ENCODE measurements at places on chromosomes 3 and 15. TPM values are rescaled to one million over a fixed set of nuclear protein-coding genes. Genes with fewer than 3 reads are reported as not detected.

DNA sequence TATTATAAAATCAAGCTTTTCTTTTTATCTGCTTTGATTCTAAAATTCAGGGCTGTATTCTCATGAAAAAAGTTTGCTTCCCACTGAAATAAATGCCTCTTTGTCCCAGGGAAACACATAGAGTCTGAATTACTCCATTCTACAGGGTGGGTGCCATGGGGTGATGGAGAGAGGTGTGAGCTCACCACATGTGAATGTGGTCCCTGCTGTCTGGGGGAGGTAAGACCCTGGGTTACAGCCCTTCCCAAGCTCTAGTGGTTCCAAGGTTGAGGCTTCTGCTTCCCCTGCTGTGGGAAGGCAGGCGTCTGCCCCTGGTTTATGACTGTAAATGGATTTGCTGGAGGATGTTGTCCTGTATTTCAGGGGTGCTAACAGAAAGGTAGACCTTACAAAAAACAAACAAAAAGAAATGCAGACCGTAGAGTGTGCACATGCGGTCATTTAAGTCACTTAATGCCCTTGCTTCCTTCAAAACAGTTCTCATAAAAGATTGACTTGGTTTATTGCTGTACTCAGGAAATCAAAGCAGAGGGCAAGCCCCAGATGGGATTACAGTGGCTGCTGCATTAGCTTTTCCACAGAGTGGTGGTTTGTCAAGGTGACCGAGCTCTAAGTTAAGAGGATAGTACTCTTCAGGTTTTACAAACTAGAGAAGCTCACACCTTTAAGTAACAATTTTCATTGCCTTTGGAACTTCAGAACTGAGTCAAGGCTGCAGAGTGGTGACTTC is 49.2 kb downstream of the CTDSPL start:
- no peak for DNase-seq

DNA sequence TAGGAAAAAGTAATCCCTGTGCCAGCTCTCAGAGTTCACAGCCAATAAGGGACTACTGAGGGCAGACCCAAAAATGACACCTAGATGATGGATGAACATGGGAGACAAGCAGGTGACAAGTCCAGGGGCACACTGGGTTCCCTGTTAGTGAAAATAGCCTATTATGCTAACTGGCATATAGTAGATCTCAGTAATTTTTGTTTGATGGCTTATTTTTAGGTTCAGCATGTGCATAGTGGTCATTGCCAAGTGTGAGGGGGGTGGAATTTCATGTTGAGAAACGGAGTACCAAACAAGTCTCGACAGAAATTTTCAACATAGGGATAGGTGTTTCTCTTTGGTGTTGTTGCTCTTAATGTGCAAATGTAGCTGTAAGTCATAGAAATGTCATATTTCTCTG is 6.4 kb upstream of the ITGB5 start:
- DNase-seq = no peak

GRCh38 chr15:42193383-42193782 is 14.7 kb downstream of the VPS39 start:
- DNase-seq = no peak

DNA sequence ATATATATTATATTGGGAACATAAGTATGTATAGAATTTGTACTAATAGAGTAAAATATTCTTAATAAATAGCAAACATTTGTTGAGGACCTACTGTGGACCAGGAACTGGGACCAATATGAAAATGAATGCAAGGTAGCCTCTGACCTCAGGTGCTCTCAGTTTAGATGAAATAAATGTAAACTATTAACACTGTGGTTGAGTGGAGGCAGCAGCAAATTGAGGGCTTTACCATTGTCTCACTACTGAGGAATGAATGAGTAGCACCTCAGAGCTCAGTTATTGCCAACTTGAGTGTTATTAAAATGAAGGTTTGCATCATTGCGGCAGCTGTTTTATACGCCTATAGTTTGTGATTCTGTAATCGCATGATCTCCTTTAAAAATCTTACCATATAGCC is 90.9 kb upstream of the CGNL1 start:
- no peak for DNase-seq

DNA sequence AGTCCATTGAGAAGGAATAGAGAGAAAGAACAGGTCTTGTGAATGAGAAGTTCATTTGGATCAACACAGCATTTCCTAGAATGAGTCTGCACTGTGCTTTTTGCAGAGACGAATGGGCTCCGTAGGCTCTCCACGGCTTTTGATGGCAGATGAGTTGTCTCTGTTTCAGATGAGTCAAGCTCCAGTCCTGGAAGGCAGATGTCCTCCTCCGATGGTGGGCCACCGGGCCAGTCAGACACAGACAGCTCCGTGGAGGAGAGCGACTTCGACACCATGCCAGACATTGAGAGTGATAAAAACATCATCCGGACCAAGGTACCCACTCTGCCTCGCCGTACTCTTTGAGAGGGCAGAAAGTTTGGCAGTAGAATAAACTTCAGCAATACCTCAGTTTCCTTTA is 70.5 kb downstream of the SIDT1 start:
- DNase-seq = no peak

DNA sequence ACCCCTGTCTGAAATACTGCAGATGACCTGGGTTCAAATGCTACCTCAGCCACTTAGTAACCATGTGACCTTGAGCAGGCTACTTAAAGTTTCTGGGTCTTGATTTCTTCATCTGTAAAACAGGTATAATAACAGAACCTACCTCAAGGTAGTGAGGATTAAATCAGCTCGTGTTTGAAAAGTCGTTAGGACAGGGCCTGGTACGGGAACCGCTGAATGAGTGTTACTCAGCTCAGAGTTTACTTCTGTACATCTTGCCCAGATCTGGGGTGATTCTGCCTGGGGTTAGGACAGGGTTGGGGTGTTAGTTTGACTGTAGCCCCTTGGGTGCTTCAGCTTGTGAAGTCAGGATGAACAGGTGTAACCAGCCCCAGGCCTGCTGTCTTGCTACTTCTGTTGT is 1.8 kb downstream of the SEMA4B start:
- DNase-seq = no peak

DNA sequence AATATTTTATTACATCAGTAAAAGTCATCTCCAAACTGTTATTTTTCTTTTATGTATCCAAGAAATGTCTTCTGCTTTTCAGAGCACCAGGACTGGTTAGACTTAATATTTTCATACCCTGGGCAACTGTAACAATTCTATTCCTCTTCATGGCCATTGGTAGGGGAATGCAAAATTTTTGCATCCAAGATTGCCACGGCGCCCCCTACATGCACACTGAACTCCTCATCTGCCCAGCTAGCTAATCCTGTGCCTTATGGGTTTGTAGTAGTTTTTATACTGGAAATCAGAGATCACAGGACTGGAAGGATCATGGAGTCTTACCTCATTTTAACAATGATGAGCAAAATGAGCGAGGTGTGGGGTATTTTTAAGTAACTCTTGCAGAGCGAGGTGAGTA is 74.2 kb downstream of the CRTC3 start:
- DNase-seq = no peak

GRCh38 chr3:14431917-14432834 is 29.8 kb downstream of the SLC6A6 start:
- no peak for DNase-seq

- no peak for DNase-seq
Observed at GRCh38 chr3:131349946-131350347, 31.6 kb upstream of the NUDT16 start.

DNA sequence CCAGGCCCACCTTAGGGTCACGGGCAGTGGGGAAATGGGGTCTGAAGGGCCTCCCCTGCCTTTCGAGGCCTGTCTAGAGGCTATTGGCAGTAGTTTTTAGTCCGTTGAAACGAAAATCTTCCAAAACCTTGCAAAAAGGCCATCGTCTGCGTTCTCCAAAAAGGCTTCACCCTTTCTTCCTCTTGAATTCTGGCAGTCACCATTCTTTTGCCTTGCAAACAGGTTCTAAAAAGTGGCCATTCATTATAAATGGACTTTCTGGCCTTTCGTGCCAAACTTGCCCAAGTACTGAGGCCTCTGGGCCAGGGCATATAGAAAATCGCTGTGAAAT is 367 bp upstream of the TARS3 start:
- no peak for DNase-seq

The TRAK1 gene
- polyA plus RNA-seq = 26.9 TPM

DNA sequence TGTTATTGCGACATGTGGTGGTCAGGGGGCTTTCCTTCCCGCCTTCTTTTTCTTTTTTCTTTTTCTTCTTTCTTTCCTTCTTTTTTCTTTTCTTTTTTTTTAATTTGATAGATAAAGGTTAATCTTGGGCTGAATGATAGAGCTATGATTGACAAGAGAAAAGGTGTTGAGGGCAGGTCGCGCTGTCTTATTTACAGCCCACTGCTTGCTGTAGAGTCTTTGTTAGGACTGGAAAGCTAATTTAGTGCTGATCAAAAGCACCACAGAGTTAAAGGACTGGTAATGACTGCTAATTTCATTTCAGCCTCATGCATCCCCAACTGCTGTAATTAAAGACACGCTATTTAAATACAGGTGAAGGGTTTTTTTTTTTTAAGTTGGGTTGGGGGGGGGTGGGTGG is 10.6 kb upstream of the SOX2 start:
- no peak for DNase-seq

GRCh38 chr3:16944356-16944755 is 59.6 kb downstream of the PLCL2 start:
- no peak for DNase-seq

- DNase-seq = no peak
Observed at GRCh38 chr15:30675126-30675525, 49.2 kb downstream of the ARHGAP11B start.

The GRK7 gene
- 0.05 TPM for polyA plus RNA-seq

The GPR149 gene
- polyA plus RNA-seq = not detected

The ZNF774 gene
- polyA plus RNA-seq = 1.1 TPM

Measured in urinary bladder (tissue), 4 donors.